Activated T-helper 1 cell treated with anti-CD3 and anti-CD28 coated beads, Interleukin-2, amount 50 U/mL, for 16 hours (primary cell): ENCODE measurements at places on chromosomes 12 and 14.

- DNase-seq: no peak
Measured at GRCh38 chr12:52876372-52876771, 27.6 kb upstream of the KRT78 start.

DNA sequence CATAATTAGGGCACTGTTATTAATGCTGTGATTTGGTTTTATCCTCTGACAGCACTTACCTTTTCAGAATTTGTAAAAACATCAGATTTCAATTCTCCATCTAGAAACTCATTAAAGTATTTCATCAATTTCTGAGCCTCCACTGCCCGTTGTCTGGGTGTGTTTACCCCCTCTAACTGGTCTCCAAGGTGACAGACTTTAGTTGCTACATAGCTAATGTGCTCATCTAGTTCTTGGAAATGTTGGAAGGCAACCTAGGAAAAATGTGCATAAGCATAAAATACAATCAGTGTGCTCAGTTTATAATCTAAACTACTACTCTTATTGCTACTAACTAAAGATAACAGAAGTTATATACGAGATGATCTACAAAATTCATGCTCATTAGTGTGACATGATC, 24.6 kb downstream of the EXOC5 start:
- no peak for DNase-seq

GRCh38 chr12:80064269-80064668, 35.1 kb upstream of the OTOGL start:
- no peak for DNase-seq

DNA sequence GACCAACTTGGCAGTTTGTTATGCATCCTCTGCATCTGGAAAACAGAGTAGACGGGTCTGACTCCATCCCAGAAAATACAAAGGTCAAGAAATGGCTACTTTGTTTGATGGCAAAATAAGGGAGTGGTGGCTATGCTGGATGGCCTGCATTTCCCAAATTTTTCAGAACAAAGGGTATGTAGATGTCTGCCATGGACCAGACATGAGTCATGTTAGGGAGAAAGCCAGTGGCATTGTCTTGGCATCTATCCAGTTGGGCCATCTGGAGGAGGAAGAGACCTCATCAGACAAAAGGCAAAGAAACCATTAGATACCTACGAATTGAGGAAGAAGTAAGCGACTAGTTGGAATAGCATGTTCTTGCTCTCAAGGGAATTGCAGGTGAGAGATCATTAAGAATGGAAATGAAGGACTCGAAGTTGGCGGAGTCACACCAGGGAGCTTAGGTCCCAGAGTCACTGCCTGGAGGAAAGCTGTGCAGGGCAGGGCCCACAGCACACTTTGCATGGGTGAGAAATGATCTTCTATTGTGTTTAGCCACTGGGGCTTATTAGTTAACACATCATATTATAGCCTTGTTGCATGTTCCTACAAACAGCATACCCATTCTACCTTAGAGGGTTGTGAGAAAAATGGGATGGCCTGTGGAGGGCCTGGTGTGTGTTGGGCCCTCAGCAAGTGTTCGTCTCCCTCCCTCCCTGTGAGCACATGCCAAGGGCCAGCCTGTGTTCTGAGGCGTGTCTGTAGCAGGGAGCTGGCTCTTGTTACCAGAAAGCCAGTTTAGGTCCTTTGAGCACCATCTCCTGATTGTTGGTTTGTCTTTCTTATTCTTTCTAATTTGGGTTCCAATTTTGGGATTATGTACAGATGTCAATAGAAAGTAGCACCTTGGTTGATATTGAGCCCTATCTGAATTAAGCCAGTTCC, 119.4 kb downstream of the KTN1 start:
- no peak for DNase-seq

DNA sequence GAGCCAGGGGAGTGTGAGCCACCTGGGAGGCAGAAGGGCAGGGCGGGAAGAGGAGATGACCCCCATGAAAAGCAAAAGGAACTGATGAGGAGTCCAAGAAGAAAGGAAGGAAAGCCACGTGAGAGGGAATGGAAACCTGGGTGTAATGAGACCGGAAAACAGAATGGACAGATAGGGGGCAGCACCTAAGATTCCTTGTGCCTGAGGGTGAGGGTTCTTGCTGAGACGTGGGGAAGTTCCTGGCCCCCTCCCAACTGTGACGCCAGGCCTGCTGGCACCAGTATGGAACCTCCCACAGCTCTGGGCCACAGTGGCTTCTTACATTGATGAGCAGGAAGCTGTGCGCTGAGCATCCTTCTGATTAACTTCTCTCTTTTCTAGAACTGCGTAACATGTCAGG, 30.8 kb downstream of the TTC7B start:
- DNase-seq: no peak

DNA sequence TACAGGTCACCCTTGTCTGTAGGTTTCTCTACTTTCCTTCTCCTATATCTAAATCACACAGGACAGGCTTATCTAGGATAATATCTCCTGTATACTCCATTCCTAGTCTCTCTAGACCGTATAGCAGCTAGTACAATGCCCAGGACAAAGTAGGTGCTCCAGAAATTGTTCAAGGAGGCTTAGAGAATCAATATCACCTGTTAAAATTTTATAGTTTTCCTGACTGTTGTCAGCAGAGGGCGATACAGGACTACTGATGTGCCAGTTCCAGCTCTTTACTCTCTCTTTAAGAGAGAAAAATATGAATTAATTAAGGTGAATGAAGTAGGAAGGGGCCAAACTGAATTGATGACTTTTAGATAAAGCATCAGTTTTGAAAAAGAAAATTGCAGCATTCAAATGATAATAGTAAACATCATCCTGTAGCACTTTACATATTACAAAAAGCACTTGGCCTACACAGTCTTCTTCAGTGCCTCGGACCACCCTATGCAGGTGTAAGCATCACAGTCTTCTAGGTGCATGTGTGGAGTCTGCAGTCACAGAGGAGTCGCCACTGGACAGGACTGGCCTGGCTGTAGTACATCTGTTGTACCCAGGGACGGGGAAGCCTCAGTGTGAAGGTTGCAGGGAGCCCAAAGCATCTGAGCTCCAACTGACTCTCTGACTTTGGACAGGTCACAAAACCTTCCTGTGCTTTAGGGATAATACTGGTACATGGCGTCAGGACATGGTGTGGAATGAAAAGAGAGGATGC, 61.9 kb upstream of the MAX start:
- DNase-seq: no peak

- no peak for DNase-seq
Measured at GRCh38 chr14:75640876-75641275, 19.8 kb downstream of the ERG28 start.

- DNase-seq: no peak
Measured at GRCh38 chr12:113418213-113418879, 3.8 kb upstream of the SDSL start.

GRCh38 chr14:65203574-65203973, 101.3 kb upstream of the MAX start:
- DNase-seq: no peak

DNA sequence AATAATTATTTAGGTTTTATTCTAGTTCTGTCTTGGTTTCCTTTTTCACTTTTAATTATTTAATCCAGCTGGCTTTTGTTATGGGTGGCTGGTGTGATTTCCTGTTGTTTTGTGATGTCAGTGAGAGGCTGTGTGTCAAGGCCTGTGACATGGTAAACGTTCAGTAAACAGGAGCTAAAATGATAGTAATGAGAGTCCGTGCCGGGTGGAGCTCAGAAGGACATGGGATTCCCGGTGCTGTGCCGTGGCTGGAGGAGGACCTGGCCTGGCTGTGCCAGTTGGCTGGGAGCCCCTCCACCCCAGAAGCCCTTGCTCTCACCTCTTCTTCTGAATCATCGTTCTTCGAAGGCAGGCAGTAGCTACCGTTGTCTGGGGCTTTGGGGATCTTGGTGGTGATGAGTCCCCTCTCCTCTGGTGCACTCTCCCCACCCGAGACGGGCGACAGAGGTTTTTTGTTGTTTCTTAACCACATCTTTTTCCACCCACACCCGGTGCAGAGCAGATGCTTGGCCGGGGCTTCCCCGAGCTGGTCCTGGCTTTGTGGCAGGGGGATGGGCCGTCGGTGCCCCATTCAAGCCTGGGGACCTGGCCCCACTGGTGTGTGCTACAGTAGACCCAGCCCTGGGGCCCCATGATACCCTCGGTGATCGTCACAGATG, 29.1 kb downstream of the SH2B3 start:
- DNase-seq: peak; percentile 78

GRCh38 chr14:94397289-94398181, 9.1 kb upstream of the SERPINA1 start:
- DNase-seq: no peak

DNA sequence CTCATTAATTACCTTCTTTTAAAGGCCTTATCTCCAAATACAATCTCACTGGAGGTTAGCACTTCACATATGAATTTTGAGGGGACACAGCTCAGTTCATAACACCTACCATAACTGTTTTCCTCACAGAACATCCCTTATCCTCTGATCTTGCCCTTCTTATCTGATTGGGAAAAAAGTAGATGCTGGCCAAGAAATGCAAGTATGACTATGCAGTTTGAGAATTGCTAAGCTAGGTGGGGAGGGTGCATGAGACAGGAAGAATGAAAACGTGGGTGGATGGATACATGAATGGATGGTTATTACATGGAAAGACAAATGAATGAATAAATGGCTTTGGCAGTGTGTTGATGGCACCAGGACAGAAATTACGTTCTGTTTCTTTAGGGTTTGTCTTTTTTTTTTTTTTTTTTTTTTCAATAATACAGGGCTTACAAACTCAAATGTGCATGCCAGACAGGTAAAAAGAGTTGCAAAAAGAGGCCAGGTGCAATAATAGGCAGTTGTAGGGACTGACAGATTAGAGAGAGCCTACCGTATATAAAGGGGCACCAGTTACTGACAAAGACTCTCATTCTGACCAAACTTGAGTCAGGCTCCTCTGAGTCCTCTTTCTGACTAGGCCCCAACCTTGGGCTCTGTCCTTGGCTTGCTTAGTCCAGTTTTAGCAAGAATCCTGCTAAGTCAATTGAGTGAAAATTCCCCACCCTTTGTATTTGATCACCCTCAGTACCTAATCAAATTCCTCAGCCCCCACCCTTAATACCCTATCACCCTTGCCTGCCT, 304.9 kb downstream of the ZFP36L1 start:
- DNase-seq: no peak

DNA sequence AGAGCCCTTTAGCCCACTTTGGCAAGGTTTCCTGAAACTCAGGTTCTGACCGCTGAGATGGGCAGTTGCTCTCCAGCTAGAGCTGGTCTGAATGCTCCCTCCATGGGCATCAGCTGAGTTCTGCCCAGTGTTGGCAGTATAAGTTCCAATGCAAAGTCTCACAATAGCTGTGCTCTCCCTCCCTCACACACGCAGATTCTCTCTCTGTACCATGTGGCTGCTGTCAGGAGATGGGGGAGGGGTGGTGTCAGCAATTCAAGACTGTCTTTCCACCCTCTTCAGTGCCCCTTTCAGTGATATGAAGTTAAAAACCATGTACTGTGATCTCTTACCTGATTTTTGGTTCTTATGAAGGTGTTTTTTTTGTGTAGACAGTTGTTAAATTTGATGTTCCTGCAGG, 164.3 kb upstream of the PLEKHA5 start:
- DNase-seq: no peak

DNA sequence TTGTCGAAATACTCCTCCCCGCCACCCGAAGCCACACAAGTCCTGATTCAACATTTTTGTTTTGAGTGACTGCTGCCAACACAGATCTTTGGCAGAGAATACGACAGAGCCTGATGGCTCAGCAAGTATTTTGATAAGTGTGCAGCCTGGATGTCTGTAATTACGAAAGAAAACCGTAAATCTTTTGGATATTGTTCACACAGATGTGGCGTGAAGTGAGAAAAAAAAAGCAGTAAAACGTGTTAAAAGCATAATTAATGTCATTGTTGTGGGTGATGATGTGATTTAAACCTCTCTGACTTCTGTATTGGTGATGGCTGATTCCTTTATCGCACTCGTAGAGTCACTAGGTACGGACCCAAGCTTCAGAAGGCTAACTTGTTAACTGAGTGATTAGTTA, 98.7 kb downstream of the PHETA1 start:
- no peak for DNase-seq

GRCh38 chr12:72337382-72337781, 65.2 kb downstream of the TRHDE start:
- no peak for DNase-seq

- DNase-seq: no peak
Measured at GRCh38 chr12:11863988-11864387, 206.8 kb upstream of the BCL2L14 start.

DNA sequence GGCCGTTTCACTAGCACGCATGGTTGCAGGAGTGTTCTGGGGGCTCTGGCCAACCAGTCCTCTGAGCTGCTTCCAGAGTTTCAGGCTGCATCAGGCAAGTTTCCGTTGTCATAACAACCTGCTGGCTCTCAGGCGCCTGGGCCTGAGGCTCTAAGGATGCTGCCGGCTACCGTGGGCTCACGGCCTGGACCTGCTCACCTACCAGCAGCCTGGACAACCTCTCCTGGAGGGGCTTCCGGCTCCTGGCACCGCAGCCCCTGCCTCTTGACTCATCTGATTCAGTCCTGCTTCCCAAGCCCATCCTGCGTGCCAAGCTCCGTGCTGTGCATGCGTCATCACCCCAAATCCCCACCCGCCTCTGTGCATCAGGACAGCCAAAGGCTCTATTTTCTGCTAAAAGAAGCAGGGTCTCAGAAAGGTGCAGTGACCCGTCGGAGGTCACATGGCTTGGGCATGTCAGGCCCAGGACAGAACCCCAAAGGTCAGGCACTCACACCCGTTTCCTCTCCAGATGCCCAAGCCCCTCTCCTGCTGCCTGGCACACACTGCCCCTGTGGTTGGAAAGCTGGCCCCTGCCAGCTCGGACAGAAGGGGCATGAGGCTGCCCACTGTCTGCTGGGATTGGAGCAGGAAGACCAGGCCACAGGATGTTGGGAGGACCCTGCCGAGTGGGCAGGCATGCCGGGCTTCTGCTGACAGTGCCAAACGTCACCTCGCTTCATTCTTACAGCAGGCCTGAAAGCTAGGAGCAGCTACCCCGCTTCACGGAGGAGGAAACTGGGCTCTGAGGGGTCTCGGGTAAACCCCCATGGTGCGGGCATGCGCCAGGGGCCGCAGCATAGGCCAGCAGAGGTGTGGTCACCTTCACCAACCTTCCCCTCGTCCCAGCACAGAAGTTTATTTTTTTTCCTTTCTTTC, 5.7 kb downstream of the BEGAIN start:
- no peak for DNase-seq

- no peak for DNase-seq
Measured at GRCh38 chr14:77085538-77085937, 12.5 kb upstream of the CIPC start.

DNA sequence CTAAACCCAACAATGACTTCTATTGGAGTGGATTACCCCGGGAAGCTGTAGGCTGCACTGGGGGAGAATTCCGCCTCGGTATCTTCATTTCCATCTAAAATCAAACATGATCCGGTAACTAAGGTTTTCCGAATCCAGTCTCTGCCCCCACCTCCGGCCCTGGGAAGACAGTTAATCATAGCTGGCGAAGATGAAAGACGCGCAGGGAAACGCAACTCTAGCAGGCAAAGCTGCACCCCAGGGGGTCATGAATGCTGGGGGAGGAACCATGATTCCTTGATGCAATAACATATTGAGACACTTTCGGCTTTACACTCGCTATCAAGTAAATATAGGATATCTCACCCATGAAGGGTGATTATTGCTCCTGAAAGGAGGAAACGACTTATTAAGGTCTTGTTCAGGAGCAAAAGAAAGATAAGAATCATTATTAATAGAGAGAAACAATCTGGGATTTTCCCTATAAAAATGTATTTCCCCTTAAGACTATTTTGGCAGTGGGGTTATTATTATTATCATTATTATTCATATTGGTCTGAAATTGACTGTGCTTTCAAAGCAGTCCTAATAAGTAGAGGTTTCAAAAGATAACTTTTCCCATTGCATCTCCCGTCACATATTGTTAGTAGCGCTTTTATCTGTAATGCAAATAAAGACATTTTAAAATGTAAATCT, 614.9 kb downstream of the VRK1 start:
- no peak for DNase-seq

- DNase-seq: no peak
Measured at GRCh38 chr12:11906286-11906935, 164.3 kb upstream of the BCL2L14 start.
